ENCODE measurements at places on chromosomes 6 and 20. TPM values are rescaled to one million over a fixed set of nuclear protein-coding genes. Genes with fewer than 3 reads are reported as not detected.
A peak's percentile ranks its signal among the peaks of the same experiment; 100 is the strongest.

KIF16B gene
- 13.4 TPM for total RNA-seq

PXDC1 gene
- total RNA-seq: 82.1 TPM

GPR6 gene
- total RNA-seq: not detected

- DNase-seq: no peak
Measured at GRCh38 chr6:67689329-67689728, 945.8 kb upstream of the ADGRB3 start.

GRCh38 chr6:4426968-4427367 lies 291.6 kb upstream of the ECI2 start:
- no peak for DNase-seq

- DNase-seq: peak; percentile 72
Measured at GRCh38 chr6:119479860-119480655, 130.5 kb upstream of the MAN1A1 start.

DNA sequence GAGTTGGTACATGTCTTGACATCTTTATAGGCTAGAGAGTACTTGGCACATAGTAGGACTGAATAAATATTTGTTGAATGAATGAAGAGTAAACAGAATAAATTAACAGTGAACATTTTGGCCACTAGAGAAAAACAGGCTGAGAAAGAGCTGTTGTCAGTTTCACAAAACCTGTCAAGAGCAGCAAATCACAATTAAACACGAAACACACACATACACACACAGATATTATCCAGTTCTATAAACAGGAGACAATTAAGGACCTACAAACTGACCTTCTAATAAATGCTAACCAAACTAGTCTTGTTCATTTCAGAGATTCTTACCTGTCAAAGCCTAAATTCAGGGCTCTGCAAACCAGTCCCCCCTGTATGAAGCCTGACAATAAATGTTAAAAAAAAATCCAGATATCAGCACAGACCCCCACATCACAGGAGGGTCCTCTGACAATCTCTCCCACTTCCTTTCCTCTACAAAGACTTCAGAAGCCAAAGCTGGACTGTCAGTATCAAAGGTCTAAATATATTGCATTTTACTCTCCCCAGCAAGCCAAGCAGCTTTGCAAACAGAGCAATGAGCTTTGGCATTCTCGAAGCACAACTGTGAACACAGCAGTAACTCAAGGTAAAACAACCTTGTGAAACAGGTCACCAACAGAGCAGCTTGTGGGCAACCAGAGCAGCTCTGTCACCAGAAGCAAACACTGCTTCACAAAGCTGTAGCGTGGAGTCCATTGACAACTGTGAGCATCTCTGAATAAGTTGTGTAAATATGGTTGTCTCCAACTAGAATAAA lies 229.9 kb downstream of the TBXT start:
- no peak for DNase-seq

- DNase-seq: no peak
Measured at GRCh38 chr20:9884666-9885065, 45.8 kb upstream of the PAK5 start.
